H54 (cell line): ENCODE measurements at places on chromosomes 2 and 18.

DNA sequence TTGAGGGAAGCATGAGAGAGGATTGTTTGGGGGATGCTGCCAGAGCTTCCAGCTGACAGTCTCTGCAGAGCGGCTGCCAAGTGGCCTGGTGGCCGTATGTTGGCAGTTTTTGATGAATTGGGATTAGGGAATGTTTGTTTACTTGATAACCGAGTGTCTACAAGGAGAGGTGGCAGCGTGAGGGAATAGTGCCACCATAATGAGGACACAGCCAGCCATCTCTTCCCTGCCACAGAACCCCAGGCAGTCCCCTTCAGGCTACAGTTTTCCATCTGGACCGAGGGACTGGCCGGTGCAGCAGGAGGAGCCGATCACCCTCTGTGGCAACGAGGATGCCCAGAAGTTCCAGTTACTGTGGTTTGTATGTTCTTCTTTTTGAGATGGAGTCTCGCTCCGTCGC is 55.2 kb downstream of the TRAPPC12 start:
- DNase-seq = no peak

GRCh38 chr2:95383635-95384027 is 18.9 kb upstream of the FAHD2A start:
- DNase-seq = no peak

DNA sequence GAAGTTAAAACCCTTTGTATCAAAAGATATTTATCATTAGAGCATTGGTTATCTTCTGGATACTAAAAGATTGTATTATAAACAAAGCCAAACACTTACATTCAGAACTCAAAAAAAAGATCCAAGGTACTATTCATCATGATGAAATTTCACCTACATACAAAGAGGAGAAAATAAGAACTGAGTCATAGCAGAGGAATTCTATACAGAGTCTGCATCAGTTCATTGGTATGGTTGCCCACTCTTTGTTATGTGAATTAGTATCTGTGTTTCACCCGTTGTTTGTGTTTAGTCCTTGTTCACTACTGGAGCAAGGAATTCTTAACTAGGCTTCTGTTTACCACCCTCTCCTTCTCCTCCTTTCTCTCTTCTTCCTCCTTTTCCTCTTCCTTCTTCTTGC is 157.9 kb downstream of the LNPK start:
- peak; percentile 6 for DNase-seq

GRCh38 chr2:65024149-65024829 is 31.9 kb upstream of the CEP68 start:
- peak; percentile 51 for DNase-seq

DNA sequence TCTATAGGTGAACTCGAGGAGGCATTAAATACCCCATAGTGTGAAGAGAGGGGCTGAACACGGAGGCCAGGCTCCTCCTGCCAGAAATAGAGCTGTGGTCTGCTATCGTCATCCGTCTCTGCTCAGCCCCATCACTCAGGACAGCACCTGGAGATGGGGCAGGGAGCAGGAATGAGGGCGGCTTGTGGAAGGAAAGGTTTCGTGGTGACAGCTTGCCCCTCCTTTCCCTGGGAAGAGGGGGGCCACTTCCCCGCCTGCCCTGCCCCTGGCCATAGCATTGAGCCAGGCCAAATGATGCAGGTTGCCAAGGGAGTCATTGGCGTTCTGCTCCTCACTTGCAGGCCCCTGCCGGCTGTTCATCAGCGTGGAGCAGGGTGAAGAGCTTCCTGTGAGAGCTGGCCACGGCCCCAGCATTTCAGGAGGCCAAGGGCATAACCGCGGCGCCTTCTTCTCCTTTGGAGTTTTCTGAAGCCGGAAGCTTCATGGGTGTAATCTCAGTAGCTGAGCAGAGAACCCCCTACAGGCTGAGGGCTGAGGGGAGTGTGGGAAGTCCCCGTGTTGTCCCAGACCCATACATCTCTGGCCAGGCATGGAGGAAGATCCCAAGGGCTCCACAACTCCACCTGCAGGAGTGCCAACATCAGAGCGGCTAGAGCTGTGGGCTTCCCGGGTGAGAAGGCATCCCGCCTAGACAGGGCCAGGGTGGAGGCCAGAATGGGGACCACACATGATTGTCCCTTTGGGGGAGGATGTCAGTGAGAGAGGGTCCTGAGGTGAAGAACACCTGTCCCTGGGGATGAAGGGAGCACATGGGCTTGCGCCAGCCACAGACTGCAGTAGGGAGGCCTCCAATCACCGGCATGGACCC is 112.5 kb upstream of the GLI2 start:
- no peak for DNase-seq

DNA sequence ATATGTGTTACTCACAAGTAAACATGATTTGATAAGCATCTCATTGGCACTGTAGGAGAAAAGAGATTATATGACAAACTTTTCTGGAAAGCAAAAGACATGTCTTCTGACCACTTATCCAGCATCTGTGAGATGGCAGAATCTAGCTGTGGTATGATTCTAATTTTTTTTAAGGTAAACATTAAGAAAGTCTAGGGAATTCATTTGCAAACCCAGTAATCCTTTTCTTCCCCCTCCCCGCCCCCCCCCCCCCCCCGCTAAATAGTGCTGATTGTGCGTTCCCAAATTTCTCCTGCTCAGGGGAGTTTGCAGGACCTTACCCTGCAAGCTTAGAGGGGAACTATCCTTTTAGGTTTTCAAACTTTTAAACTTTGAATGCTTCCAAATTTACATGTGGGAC is 12.1 kb downstream of the MRPL44 start:
- DNase-seq = no peak

GRCh38 chr2:140873915-140874531 is 1256.8 kb downstream of the LRP1B start:
- DNase-seq = no peak

GRCh38 chr2:176626796-176627195 is 357.6 kb downstream of the MTX2 start:
- DNase-seq = no peak
